ENCODE measurements at places on chromosomes 3 and 15.
A peak's percentile ranks its signal among the peaks of the same experiment; 100 is the strongest.

DNA sequence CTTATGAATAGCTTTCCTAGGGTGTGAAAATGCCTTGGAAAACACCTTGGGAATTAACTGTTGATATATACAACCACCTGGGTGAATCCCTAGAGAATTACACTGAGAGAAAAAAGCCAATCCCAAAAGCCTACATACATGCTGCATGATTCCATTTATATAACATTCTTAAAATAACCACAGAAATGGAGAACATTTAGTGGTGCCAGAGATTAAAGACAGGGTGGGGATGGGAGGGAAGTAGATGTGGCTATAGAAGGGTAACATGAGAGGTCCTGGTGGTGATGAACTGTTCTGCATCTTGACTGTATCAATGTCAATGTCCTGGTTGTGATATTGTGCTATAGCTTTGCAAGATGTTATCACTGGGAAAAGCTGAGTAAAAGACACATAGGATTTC lies 291.0 kb downstream of the CLSTN2 start:
- no peak for DNase-seq

DNA sequence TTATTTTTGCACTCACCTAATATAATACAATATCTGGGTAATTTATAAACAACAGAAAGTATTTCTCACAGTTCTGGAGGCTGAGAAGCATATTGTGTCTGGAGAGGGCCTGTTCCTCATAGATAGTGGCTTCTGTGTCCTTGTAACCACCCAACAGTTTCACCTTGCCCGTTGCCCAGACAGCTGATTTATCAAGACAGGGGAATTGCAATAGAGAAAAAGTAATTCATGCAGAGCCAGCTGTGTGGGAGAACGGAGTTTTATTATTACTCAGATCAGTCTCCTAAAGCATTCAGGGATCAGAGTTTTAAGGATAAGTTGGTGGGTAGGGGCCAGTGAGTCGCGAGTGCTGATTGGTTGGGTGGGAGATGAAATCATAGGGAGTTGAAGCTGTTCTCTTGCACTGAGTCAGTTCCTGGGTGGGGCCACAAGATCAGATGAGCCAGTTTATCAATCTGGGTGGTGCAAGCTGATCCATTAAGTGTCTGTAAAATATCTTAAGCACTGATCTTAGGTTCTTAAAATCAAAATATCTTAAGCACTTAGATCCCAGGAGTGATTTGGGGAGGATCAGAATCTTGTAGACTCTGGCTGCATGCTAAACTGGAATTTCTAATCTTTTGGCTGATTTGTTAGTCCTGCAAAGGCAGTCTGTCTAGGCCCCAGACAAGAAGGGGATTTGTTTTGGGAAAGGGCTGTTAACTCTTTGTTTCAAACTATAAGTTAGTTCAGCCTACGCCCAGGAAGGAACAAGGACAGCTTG lies 33.9 kb upstream of the C15orf39 start:
- DNase-seq = no peak

DNA sequence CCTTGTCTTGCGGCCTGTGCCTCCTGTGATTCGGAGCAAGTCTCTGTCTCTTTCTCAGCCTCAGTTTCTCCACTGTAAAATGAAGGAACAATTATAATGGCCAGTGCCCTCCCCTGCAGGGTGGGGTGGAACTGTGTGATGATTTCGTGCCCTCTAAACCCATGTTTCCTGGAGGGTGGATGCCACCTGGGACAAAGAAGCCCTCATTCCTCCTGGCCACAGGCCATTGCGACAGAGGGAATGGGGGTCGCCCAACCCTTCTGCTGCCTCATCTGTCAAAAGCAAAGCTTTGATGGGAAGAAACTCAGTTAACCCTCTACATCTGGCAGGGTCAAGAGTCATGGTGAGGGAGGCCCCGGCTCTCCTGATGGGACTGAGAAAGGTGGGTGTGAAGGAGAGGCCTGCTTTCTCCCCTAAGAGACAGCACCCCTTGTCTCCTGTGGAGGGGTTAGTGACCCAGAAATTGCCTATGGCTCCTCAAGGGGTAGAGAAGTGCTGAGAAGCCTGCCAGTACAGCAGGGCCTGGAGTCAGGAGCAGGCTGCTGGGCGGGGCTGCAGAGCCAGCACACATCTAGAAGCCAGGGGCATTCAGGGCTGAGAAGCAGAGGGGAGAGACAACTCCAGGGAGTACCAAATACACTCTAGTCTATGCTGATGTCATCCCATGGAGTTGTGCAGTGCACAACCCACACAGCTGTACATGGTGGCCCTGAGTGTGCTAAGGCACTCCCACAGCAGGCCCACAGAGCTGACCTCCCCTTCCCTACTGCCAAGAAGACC lies 61.0 kb downstream of the PLXNA1 start:
- DNase-seq = no peak

DNA sequence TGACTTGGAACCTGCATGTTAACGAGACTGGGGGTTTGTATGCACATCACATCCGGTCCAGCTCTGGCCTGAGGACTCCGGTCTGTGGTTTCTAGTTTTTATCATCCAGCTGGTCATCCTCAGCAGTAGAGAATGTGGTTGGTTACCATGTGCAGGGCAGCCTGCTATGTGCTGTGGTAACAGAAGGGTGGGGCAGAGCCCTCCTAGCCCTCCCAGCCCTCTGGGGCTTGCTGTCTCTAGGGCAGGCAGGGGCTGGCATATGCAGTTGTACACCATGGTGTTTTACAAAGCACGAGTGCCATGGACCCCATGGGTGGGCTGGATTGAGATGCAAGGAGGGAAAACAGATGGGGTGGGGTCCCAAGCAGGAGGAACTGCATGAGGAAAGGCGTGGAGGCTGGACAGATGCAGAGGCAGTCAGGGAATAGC lies 70.2 kb downstream of the APBA2 start:
- DNase-seq = peak; percentile 27

- no peak for DNase-seq
These were observed 19.3 kb downstream of the IL17RD start for GRCh38 chr3:57145852-57146251.

DNA sequence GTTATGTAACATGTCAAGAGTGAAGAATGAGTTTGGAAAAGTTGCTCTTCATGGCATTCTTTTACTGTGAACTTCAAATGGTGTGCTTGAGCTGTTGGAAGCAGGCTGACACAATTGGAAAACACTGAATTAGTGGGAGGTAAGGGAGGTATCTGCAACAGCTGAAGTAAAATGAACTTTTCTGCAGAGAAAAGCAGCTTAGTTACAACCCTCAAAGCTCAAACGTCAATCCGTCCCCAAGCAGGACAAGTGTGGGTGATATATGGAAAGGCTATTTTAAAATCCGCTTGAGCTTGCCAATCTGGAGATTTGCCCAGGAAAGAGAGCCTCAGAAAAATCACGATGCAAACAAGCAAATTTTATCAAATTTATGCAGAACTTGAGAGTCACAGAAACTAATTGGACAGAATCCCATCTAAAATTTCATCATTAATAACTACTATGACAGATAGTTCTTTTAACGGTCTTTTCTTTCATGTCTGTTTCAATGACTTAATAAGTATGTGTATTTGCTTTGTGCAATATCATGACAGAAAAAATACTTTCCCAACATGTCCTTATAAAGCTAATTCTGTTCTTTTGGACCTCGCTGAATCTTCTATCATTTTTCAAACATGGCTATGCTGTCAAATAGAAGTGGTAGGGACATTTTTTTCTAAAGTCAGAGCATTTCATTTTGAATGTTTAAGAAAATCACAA lies 266.6 kb upstream of the SLITRK3 start:
- DNase-seq = no peak

- no peak for DNase-seq
These were observed 12.3 kb downstream of the NRROS start for GRCh38 chr3:196651819-196652218.

DNA sequence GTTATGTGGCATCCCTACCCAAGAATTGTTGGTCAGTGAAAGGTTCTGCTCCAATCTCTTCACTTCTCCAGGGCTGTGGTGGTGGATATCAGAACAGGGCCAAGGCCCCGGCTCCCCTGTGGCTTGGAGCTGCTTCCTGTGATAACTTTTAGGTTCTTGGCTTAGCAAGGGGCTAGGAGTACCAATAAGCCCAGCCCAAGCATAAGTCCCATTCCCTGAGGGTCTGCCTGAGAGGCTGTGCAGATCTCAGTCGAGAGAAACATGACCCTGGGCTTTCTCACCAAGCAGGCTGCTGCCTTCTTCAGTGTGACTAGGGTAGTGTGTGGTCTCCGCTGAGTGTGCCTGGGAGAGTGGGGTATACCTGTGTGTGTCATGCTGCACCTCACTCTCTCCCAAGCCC lies 7.1 kb downstream of the CLK3 start:
- DNase-seq = no peak
